ENCODE measurements at places on chromosomes 7 and 10.

DNA sequence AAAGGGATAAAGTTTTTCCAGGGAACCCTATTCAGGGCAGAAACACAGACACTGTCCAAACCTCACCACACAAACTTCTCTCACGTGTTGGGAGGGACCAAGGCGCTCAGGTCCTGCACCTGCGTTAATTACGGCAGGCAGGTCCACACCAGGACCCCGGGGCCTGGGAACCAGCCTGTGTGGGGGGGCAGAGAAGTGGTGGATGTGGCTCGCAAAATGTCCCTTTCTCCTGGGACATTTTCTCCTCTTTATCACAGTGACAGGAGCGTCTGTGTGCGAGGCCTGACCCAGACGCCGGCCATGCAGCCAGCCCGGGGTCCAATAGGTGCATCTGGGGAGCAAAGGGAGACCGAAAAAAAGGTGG is 73.4 kb upstream of the ZNF722 start:
- no peak for DNase-seq

DNA sequence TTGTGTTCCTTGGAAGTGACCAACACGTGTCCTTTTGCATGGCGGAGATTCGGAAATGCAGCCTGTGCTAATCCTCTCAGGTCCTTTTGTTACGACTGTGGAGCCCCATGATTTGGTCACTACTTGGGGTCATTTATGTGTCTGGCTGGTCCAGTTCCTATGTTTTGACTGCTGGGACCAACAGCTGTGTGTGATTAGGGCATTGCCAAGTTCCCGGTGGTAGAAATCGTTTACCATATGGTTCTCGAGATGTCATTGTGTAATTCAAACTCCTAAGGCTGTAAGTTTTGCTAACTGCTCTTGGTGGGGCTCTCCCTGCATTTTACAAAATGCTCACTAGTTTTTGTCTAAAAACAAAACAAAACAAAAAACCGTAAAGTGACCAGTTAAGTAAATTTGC is 62.0 kb downstream of the CCNY start:
- DNase-seq = no peak

GRCh38 chr10:623477-624311 is 65.8 kb downstream of the DIP2C start:
- DNase-seq = no peak

DNA sequence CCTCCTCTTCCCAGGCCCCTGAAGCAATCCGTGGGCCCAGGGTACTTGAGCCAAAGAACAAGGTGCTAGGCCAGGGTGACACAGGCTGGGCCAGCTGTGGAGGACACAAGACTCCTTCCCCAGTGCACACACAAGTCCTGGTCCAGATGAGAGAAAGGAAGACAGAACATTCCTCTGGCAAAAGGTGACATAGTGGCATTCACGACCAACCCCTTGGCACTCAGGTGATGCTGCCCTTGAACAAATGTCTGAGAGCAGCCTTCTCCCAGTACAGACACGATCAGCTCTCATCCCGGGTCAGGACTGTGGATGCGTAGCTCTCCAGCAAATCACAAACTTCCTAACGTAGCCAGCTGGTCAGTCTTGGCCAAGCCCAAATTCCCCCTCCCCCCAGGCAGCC is 118.5 kb downstream of the OAT start:
- no peak for DNase-seq

All from iPS DF 19.7 (cell line).